Mucosa of gallbladder (tissue), 1 donor: ENCODE measurements at places on chromosomes 5 and 9. TPM values are rescaled to one million over a fixed set of nuclear protein-coding genes. Genes with fewer than 3 reads are reported as not detected.

The LIFR gene
- 58.0 TPM for total RNA-seq

The MCCC2 gene
- 44.4 TPM for total RNA-seq

The KCNMB1 gene
- 20.9 TPM for total RNA-seq

The LURAP1L gene
- total RNA-seq = 25.2 TPM

The NSG2 gene
- total RNA-seq = 0.81 TPM

The GARNL3 gene
- 17.1 TPM for total RNA-seq

The LOX gene
- total RNA-seq = 9.9 TPM

The PCBD2 gene
- 11.4 TPM for total RNA-seq

The ECSCR gene
- 9.4 TPM for total RNA-seq

The SPATA31D4 gene
- not detected for total RNA-seq

The OBP2B gene
- not detected for total RNA-seq

The PPIP5K2 gene
- total RNA-seq = 35.3 TPM

- no peak for DNase-seq
Measured at GRCh38 chr9:137041124-137041523, 4.9 kb downstream of the NPDC1 start.

DNA sequence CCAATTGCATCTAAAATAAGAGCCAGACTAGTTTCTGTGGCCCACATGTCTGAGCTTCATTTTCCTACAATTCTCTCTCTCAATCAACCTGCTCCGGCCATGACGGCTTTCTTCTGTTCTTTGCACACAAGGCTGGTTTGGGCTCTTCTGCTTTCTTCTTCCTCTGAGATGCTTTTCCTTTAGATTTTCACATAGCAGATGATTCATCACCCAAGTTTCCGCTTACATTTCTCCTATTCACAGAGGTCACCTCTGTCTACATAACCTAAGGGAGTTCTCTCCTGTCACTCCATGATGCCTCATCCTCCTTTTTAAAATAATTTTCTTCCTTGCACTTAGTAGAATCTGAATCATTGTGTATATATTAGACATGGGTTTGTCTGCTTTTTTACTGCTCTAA, 334.6 kb upstream of the TUSC1 start:
- no peak for DNase-seq

DNA sequence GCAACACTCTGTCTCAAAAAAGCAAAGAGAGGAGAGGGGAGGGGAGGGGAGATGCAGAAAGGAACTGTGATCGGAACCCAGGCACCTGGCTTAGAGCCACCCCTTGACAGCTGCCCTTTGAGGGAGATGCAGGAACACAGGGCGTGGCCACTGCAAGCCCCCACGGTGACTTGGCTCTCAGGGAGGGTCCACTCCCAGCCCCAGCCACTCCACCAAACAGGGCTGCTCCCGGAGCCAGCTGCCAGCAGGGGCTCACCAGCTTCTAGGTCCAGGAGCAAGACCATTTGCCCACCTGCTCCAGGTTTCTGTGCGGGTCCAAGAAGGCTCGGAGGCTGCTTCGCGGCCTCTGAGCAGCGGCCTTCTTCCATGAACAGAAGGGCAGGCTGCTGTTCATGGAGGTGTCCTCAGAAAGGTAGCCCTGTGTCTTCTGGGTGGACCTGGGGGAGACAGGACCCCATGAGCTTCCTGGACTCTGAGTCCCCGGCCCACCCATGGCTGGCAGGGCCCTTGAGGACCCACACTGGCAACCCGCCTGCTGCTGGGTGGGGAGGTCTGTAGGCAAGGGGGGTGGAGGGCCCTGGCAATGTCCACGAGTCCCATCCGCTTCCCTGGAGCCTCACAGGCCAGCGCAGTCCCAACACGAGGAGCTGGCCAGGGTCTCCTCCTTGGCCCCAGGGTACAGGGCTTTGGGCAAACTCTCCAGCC, 7.9 kb downstream of the C9orf50 start:
- no peak for DNase-seq

GRCh38 chr9:17970277-17970676, 391.4 kb downstream of the SH3GL2 start:
- no peak for DNase-seq

GRCh38 chr5:37725185-37725584, 114.7 kb downstream of the GDNF start:
- no peak for DNase-seq

DNA sequence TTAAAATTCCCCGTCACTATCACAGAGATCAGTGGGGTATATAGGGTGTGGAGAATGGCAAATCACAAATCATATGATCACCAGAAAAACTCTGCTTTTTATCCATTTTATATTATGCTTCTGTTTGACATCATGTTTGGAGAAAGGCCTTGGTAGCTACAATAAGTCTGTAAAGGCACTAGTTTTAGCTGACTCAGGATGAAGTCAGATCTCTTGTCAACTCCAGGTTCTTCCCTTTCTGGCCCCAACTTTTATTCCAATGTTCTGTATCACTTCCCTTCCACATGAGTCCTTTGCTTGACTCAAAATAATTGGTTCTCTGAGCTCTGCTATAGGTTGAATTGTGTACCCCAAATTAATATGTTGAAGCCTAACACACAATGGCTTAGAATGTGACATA, 484.9 kb downstream of the PTPRD start:
- DNase-seq = no peak

DNA sequence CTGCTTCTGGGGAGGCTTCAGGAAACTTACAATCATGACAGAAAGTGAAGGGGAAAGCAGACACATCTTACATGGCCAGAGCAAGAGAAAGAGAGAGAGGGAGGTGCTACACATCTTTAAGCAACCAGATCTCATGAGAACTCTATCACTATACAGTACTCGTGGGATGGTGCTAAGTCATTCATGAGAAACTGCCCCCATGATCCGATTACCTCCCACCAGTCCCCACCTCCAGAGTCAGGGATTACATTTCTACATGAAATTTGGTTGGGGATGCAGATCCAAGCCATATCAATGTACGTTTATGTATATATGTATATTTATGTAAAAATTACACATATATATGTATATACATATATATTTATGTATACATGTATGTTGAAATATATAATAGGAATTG, 54.4 kb upstream of the CCDC112 start:
- DNase-seq = no peak

GRCh38 chr9:137358126-137358525, 56.1 kb upstream of the NRARP start:
- DNase-seq = no peak

- DNase-seq = no peak
Measured at GRCh38 chr9:38278457-38278856, 114.0 kb upstream of the ALDH1B1 start.

DNA sequence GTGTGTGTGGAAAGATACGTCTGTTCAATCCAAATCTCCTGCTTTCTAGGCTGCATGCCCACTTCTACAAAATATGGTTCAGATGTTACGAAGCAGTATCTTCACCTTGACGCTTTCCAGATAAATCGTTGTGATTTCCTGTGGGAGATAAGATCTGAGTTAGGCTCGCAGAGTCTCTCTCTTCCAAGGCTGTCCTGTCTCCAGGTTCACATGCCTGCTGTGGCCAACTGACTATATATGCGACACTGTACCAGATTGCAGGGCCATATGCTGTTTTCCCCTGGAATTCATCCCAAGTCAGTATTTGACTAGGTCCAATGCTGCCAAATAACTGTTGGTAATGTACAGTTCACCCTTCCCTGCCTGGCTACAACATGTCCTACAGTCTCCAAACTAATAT, 47.9 kb downstream of the TMEM252 start:
- DNase-seq = no peak

GRCh38 chr5:36985387-36985786, 108.8 kb downstream of the NIPBL start:
- DNase-seq = no peak

DNA sequence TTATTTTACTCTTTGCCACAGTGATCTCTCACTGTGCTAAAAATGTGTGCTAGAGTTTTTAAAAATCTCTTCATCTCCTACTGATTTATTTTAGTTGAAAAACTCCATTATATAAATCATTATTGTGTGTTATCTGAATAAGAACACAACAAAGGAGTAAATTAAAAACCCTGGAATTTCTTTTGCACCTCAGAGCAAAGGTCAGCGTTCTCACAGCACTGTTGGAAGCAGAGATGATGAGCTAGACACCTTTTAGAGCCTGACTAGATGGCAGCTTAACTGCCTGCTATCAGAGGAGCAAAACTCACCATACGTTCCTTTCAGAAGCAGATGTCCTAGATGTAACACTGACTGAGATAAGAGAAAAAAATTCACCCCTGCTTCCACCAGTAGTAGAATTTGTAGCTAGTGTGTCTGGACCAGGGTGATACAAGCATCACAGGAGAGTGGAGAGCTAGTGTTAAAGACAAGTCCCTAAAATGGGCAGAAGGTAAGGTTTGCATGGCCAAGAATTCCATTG, 147.1 kb downstream of the ENTREP1 start:
- no peak for DNase-seq

DNA sequence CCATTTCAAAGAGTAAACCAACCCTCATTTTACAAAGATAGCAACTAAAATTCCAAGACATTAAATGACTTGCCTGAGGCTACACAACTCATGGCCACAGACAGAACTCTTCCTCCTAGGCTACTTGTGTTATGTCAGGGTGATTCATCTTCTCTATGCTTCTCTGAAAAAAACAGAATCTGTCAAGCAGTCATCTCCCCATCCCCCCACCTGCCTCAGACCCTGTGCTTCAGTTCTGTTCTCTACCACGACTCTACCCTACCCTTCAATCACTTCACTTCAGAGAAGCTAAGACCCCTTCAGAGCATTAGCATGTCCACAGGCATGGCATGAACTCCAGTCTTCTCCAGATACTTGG, 277.7 kb upstream of the PTGER4 start:
- no peak for DNase-seq

DNA sequence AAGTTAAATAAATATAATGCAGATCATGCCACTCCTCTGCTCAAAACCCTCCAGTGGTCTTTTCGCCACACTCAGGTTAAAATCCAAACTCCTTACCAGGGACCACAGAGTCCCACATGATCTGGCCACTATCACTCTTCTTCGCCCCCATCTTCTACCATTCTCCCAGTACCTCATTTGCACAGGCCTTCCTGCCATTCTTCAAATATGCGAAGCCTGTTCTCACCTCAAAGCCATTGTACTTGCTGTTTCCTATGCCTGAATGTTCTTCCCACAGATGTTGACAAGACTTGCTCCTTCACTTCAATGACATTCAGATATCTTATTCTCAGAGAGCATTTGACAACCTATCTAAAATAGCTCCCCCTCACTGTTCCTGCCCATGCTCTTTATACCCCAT, 10.9 kb downstream of the TEX10 start:
- no peak for DNase-seq

DNA sequence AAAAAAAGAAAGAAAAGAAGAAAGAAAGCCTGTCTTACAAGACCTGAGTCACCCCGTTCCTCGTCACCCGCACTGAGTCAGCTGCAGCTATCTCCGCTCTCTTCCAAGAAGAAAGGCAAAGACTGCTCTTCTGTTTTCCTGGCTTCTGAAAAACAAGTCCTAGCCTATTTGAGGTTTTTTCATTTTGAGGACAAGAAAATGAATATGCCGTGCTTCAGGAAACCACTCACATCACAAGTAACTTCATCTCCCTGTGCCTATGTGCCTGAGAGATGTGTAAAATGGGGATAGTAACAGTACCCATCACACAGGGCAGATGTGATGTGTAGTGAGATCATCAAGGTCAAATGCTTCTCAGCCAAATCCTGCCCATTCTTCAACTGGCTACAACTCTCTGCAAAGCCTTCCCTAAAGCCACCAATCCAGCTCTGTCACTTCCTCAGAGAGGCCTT, 78.4 kb downstream of the GLDC start:
- no peak for DNase-seq

GRCh38 chr5:5192681-5193080, 52.6 kb downstream of the ADAMTS16 start:
- no peak for DNase-seq

DNA sequence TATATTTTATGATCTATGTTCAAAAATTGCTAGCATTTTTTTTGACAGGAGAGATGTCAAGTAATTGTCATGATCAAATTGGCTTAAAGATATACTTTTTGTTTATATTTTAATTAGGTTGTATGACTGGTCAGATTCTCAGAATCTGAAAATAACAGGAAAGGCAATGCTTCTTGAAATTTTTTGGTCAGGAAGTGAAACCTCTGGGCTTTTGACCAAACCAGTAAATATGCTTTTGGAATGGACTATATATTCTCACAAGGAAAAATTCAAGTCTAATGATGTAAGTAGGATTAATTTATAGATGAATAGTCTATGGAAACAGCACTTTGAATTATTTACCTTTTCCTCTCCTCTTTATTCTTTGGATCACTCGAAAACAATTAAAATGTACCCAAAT, 52.3 kb downstream of the SLF1 start:
- DNase-seq = no peak

DNA sequence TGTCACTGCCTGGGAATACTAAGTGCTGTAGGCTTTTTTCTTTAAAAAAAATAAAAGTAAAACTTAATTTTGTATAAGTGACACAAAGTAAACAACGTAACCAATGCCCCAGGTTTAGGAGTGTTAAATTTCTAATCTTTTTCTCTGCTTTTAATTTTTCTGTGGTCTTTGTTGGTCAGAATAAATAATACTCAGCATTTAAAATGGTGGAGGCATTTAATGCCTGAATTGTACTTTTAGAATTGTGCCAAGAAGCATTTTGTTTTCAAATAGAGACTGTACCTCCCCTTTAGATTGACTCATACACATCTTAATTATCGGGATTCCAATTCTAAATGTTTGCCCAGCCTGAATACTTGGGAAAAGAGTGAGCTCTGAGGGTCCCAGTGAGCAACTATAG, 1.6 kb downstream of the DMXL1 start:
- no peak for DNase-seq

- no peak for DNase-seq
Measured at GRCh38 chr5:42230839-42231238, 192.4 kb upstream of the GHR start.

GRCh38 chr5:139848508-139849100, 53.0 kb downstream of the PSD2 start:
- DNase-seq = no peak

- DNase-seq = no peak
Measured at GRCh38 chr5:123093601-123094236, 4.7 kb downstream of the PRDM6 start.

DNA sequence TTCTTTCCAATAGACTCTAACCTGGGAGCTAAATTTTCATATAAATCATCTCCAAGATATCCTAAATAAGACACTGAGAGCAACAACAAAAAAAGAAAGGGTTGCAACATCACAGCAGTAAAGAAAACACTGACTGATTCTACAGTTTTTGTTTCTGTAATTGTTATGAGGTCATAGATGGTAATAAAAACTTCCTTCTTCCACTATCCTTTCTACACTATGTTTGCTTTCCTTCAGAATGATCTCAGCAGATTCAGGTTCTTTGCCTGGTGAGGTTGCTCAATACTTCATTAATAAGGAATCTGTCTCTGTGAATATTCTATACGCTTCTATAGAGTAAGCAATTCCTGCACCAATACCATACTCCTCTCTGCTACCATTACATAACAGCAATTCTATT, 835.6 kb upstream of the GRAMD2B start:
- no peak for DNase-seq

GRCh38 chr5:142107736-142108431, 695 bp upstream of the NDFIP1 start:
- no peak for DNase-seq

- DNase-seq = no peak
Measured at GRCh38 chr5:109935833-109936490, 246.2 kb downstream of the MAN2A1 start.
